ENCODE measurements at places on chromosomes 1 and 21.

GRCh38 chr1:162974810-162975209 is 94.4 kb upstream of the RGS4 start:
- DNase-seq = no peak

DNA sequence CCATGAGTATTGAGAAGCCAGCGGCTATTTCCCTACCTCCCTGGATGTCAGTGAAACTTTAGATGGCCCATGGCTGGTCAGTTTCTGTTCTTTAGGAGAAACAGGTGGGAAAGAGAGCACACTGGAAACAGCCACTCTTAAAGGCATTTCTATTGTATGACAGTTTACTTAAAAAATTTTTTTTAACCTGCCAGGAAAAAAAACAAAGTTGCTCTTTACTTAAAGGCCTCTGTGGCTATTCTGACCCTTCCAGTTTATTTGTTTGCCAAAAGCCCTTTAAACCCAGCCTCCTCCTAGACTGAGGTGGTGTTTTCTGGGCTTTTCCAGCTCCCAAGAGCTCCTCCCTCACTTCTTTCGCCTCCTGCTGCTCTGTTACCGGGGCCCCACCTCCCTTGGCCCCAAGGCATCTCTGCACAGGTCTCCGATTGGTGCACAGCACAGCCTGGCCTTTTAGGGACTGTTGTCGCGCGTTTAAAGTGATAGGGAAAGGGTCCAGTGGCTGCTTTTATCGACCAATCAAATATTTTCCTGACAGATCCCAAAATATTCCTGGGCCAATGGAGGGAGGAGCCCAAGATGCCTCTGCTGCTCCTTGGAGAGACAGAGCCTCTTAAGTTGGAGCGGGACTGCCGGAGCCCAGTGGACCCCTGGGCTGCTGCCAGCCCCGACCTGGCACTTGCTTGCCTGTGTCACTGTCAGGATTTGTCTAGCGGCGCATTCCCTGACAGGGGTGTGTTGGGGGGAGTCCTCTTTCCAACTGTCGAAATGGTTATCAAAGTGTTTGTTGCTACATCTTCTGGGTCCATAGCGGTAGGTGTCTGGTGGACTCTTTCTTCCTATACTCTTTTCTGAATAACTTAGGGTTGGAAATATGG is at the start of gene SH3BGR:
SH3BGR (plus strand) TSS at position 639 of the 875 bp plus-strand sequence; CDS start at position 766, 127 bp downstream.
- DNase-seq = no peak

GRCh38 chr1:111221633-111222291 is 5.8 kb upstream of the CHI3L2 start:
- peak; percentile 18 for DNase-seq

DNA sequence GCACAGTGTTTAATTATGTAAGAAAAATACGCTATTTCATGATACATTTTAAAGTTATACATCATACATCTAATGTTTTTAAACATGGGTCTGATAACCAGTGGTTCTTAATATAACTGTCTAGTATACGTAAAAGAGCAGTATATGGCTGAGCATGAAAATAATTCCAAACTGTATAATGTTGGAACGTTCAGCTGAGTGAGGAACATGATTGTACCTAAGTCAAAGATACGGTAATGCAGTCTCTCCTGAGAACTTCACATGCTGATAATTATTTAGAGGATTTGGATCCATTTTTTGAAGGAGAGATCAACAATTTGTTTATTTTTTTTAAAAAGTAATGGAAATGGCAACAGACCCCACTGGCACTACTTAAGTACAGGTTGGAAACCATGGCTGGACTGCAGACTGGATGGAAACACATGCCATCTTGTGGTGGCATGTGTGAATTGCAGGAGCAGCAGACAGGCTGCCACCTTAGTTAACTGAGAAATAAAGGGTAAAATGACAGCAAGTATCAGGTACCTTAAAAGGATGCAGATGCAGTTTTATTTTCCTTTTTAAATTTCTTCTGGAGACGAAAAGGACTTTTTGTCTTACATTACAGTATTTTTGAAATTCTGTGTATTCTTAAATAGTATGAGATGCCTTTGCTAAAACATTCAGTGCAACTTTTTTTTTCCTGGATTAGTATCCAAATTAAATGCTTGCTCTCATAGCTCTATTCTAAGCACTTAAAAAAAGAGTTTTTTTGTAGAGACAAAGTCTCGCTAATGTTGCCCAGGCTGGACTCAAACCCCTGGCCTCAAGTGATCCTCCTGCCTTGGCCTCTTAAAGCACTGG is 73.8 kb downstream of the MTR start:
- peak; percentile 3 for DNase-seq

DNA sequence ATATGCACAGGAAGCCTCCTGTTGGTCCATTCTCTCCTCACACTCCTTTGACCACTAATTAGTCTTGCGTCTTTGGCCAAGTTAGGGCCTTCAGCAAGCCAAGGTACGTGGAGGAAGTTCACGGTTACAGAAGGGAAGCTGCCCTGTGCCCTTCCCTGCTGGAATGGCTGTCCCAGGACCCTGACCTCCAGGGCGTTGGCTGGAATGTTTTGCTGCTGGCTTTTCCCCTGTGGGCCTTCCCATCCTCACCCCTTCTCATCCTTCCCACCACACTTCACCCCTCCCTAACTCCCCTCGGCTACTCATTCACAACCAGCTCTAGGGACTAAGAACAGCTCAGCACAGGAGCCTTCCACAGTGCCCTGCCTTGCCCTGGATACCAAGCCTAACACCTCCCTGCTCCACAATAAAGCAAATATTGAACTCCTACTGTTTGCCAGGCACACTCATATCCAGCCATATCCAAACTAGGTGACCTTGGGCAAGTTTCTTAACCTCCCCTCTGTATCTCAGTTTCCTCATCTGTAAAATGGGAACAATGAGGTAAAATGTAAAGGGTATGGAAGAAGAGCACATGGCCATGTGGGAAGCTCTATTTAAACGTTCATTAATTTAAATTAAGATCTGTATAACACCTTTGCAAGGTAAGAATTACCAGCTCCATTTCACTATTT is 8.8 kb upstream of the CDCP2 start:
- no peak for DNase-seq

GRCh38 chr1:234908571-234908970 is 220.1 kb downstream of the TOMM20 start:
- no peak for DNase-seq

GRCh38 chr1:163395790-163396189 is 74.0 kb downstream of the NUF2 start:
- no peak for DNase-seq

GRCh38 chr1:82640352-82640751 is 839.6 kb downstream of the ADGRL2 start:
- no peak for DNase-seq

GRCh38 chr1:165863346-165863745 is 35.9 kb downstream of the UCK2 start:
- DNase-seq = no peak

DNA sequence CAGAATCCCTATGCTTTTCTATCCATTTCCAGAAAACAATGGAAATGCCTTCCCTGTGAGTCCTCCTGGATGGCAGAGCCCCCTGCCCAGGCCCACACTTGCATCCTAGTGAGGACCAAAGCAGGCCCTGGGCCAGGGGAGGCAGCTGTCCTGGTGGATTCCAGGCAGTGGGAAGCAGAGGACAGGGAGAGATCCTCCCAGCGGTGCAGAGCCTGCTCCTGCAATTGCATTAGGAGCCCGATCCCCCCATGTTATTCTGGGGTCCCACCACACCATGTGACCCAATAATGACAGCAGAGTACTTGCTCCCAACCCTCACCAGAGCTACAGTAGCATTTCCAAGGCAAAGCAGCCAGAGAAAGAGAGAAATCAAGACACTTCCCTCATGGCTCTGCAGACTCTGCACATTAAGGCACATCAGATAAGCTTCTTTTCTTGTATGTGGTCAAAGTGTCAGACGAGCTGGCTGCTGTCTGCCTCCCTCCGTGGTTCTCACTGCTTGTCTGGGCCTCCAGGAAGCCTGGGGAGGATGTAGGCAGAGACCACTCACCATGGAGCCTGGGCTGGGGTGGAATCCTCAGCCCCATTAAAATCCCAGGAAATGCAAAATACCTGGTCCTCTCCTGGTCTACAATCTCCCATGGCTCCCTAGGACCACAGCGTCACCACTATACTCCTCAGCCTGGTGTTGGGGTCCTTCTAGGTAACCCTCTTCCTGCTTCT is 54.9 kb upstream of the RUNX3 start:
- DNase-seq = peak; percentile 49

DNA sequence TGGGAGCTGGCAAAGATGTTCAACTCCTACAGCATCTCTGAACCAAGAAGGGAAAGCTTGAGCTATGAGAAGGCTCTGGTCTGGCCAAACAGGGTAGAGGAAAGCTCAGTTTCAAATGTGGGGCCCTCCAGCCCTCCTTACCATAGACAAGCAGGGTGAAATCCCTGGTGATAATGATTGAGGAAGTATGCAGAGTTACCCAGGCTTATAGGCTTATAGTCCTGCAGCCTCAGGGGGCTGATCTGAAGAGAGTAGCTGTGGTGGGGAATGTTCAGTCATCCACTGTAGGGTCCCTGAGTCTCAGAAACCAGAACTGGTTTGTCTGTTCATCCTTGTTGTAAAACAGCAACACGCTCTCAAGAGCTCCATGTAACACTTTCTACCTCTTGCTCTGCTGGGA is 19.8 kb upstream of the LY9 start:
- DNase-seq = no peak

GRCh38 chr1:234934611-234935033 is 194.0 kb downstream of the TOMM20 start:
- no peak for DNase-seq

- no peak for DNase-seq
Measured at GRCh38 chr1:106457368-106457767, 599.1 kb upstream of the PRMT6 start.

GRCh38 chr1:22529901-22530621 is 33.2 kb upstream of the EPHA8 start:
- DNase-seq = no peak

GRCh38 chr1:25003457-25004190 is 73.5 kb upstream of the RUNX3 start:
- DNase-seq = peak; percentile 40

- DNase-seq = no peak
Measured at GRCh38 chr1:214957330-214958137, 125.0 kb upstream of the KCNK2 start.

GRCh38 chr1:197915260-197915861 is 1.8 kb upstream of the LHX9 start:
- no peak for DNase-seq

DNA sequence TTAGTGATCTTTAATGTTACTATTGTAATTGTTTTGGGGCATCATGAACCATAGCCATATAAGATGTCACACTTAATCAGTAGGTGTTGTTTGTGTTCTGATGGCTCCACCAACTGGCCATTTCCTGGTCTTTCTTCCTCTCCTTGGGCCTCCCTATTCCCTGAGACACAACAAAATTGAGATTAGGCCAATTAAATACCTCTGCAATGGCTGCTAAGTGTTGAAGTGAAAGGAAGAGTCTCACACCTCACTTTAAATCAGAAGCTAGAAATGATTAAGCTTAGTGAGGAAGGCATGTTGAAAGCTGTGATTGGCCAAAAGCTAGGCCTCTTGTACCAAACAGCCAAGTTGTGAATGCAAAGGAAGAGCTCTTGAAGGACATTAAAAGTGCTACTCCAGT is 30.7 kb downstream of the PPP2R5A start:
- DNase-seq = no peak

- no peak for DNase-seq
Measured at GRCh38 chr1:29286194-29286767, 50.0 kb downstream of the PTPRU start.

- no peak for DNase-seq
Measured at GRCh38 chr1:194076646-194077045, 890.2 kb upstream of the B3GALT2 start.

- no peak for DNase-seq
Measured at GRCh38 chr1:7253118-7253480, 467.8 kb downstream of the CAMTA1 start.

- no peak for DNase-seq
Measured at GRCh38 chr1:204723131-204723787, 37.7 kb upstream of the LRRN2 start.

- no peak for DNase-seq
Measured at GRCh38 chr1:162536511-162536910, 25.0 kb upstream of the UAP1 start.

GRCh38 chr1:24727501-24728216 is 17.6 kb upstream of the CLIC4 start:
- DNase-seq = peak; percentile 6

DNA sequence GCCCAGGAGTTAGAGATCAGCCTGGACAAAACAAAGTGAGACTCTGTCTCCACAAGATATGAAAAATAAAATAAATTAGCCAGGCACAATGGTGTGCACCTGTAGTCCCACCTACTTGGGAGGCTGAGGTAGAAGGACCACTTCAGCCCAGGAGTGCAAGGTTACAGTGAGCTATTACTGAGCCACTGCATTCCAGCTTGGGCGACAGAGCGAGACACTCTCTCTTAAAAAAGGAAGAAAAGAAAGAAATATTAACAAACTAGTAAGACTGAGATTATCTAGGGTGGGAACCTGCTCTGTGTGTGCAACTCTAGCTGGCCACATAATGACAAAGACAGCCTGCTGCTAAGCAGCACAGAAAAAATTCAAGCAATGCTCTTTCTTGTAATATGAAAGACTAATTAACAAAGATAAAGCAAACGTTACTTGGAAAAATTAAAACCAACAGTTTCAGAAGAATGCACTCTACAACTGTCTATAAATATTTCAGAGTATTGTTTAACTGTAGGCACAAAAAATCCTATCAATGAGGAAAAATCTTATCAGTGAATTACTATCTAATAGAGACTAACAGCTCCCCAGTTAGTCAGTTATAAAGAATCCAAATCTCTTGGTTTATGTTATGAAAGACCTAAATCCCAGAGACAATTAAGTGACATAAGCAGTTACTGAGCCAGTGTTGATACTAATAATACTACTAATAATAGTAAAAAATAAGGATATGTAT is 74.5 kb downstream of the ENAH start:
- no peak for DNase-seq

DNA sequence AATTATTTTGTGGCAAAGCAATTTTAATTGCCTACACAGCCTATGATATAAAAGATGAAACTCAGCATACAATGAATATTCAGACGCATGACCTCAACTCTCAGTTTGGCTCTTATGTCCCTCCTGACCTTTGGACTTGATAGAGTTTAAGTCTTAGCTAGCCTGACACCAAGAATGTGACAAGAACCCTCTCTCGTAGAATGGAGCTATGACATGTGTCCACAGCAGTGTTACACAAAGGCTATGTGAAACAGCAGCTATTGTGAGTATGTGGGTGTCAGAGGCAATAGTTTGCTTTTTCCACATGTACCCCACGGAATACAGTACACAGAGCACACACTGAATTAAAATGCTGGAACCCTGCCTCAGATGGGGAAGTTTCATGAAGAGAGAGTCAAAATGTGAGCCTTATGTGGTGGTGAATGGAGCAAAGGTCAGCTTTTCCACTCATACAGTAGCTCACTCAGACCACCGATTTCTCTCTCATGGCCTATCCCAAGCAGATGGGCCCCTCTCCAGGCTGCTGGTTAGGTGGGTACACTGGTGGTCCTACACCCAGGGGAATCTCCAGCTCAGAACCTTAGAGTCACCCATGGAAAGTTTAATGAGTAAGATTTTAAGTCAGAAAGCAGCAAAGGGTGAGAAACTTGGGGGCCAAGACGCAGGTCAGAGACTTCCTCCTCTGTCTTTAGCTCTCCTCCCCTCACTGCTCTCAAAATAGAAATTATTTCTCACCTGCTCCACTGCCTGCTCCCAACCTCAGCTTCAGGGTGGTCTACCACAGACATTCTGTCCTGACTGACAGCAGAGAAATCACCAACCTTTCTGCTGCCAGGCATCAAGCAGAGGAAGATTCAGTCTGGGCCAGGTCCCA is 10.1 kb upstream of the XCL2 start:
- no peak for DNase-seq

GRCh38 chr1:185155600-185156287 is 1.0 kb downstream of the TRMT1L start:
- DNase-seq = no peak

GRCh38 chr1:170674239-170674638 is 10.3 kb downstream of the PRRX1 start:
- DNase-seq = no peak

All from stimulated activated CD8-positive, alpha-beta memory T cell treated with anti-CD3 and anti-CD28 coated beads, Interleukin-7, amount 100 ng/mL, for 4 hours (primary cell).